AG10803 (cell line): ENCODE measurements at places on chromosomes 3 and 15.

DNA sequence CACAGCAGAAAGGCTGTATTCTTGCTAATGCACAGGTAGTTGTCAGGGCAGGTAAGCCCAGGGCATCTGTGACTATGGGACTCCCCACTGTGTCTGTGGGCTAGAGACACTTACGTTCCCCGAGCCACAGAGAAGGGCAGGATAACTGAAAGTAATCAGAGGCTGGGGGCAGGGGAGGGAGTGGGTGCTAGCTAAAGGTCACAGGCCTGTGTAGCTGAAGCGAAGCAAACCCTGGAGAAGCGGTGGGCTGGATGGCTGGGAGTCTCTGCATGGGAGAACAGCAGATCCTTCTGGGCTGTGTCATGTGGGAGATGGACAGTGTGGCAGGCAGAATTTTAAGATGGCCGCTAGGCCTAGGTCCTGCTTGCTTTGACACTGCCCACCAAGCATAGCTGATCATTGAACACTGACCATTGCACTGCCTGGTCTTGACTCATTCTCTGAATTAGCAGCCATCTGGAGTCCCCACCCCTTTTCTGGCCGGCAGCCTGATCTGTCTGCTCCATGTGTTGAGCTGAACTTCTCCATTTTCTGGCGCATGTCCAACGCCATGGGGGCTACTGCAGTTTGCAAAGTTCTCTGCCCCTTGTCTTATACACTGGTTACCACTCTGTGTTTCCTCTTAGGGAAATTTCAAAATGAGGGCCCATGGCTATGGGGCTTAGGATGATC, 110.0 kb downstream of the DGKG start:
- no peak for DNase-seq

- peak; percentile 93 for DNase-seq
Measured at GRCh38 chr3:126703512-126704493, at the start of gene CHCHD6. Gene CHCHD6 (plus strand): TSS chr3:126704240. CDS start chr3:126704313, 73 bp downstream.

DNA sequence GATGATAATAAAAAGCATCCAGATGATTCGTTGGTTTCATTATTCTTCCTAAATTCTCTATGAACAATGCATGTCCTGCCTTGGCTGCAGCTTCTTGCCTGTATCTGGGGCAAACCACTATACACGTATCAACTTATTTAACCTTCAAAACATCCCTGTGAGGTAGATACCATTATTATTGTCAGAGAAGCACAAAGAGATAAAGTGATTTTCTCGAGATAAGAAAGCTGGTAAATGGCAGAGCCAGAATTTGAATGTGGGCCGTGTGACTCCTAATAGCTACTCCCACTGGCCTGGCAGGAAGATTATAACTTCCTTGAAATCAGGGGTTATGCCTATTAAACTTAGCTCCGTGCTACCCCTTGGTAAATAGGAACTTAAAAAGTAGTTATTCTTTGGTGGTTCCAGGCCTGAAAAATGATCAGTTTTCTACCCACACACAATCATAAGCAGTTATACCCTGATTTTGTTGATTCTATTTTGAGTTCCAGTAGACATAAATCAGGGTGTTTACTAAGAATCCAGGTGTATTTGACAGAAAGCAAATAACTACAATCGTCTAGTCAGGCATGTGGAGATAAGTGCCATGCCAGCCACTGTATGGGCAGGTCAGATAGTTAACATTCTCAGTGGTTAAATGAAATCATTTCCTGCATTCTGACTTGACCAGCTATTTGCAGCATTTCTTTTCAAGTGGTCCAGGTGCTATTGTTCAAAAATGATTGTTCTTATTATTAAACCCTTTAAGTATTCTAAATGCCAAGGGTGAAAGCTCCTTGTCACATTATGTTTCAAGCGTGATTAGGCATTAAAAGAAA, 99.2 kb upstream of the LRRN1 start:
- DNase-seq, result no peak

DNA sequence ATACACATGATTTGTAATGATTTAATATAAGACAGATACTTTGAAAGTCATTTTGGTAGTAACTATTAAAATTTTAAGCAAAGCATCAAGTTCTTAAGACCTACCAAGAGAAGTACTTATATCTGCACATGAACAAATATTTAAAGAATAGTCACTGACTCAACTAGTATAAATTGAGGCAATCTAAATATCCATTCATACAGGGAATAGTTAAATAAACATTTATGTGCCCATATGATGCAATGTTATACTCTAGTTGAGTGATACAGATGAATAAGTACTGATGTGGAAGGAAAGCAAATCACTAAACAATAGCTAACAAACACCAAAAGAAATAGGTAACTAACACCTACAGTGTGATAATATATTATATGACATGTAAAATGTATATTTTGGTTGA, 527.7 kb downstream of the EPHA3 start:
- no peak for DNase-seq

DNA sequence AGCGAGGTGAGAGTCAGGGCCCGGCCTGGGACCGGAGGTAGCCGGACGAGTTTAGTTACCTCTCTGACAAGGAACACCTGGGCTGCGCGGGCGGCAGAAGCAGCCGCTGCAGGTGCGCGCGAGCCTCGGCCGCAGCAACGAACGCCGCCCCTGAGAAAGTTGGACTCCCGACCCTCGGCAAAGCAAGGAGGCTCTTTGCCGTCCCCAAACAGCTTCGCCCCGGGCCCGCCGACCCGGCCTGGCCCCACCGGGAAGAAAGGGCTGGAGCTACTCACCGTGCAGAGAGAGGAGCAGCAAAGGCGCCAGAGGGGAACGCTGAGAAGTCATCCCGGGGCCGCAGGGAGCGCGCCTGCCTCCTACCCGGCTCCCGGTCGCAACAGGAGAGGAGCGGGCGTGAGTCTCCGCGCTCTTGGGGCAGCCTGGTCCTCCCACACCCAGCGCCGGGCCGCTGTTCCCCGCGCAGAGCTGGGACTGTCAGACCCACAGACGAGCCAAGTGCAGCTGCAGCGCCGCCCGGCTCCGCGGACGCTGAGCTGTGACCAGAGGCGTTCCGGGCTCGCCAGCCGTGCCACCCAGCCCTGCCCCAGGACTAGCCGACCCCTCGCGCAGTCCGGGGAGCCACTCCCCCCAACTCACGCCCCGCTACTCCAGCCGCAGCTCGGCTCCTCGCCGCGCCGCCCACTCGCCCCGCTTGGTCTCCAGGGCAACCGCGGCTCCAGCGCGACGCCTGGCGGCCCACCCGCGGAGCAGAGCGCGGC, at the start of gene IGSF11:
Gene IGSF11, minus strand, starts transcription at position 591 of the 758 bp plus-strand sequence. Its CDS starts 264 bp downstream, at position 327.
- DNase-seq, result peak; percentile 26

- no peak for DNase-seq
Measured at GRCh38 chr3:121895121-121895520, 920 bp downstream of the SLC15A2 start.

DNA sequence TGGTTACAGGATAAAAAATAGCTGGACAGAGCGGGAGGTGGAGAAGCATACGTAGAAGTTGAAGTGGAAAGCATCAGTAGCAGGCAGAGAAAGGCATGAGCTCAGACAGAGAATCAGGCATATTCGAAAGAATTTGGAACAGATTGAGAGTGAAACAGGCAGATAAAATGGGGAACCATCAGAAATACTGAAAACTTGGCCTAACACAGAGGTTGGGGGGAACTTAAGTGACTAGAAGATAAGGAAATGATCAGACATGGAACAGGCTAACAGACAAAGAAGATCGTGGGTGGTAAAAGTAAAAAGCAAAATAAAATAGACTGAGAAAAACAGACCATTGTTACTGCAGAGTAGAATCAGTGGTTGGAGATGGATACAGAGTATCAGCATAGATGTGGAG, 32.9 kb downstream of the GTF2E1 start:
- DNase-seq, result no peak

- no peak for DNase-seq
Measured at GRCh38 chr3:36493051-36493450, 112.7 kb downstream of the STAC start.

DNA sequence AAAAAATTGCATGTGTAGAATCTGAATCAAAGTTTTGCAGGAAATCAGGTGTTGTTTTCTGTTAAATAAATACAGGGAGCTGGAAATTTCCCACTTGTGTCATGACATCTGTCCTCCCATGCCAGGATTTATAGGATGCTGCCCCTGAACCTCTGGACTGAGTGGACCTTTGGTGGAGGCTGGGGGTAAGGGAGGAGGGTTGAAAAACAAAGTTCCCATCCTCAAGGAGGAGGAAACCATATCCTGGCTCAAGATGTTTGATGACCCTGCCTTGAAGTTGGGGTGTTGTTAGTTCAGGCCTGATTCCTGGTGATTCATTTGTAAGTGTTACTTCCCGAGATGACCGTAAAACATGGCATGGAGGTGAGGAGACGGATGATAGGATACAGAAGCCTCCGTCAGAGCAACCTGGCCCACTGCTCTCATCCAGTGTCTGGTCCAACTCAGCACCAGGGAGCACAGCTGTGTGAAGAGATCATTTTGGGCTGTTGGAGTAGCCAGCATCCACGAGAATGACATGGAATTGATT, 223.6 kb downstream of the CACNA2D3 start:
- DNase-seq, result no peak

DNA sequence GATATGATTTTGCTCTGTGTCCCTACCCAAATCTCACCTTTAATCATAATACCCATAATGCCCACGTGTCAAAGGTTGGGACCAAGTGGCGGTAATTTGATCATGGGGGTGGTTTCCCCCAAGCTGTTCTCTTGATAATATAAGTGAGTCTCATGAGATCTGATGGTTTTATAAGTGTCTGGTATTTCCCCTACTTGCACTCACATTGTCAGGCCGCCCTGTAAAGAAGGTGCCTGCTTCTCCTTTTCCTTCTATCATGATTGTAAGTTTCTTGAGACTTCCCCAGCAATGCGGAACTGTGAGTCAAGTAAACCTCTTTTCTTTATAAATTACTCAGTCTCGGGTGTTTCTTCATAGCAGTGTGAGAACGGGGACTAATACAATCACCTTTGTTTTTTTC, 279.8 kb downstream of the ARPP21 start:
- DNase-seq, result no peak

GRCh38 chr3:150130404-150131100, 159.9 kb upstream of the PFN2 start:
- DNase-seq, result no peak

DNA sequence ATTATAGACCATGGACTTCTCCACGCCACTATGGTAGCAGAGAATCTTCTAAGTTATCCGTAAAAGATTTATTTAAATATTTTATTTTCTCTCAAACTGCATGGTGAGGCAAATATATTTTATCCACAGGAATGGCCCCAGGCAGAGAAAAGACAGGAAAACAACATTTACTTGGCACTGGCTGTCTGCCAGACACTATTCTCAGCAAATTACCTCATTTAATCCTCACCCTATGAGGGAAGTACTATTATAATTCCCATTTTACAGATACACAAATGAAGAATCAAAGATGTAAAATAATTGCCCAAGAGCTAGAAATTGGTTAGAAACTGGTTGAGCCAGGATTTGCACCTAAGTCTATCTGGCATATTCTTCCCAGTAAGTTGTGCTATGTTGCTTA, 361.4 kb upstream of the IL12A start:
- DNase-seq, result no peak

DNA sequence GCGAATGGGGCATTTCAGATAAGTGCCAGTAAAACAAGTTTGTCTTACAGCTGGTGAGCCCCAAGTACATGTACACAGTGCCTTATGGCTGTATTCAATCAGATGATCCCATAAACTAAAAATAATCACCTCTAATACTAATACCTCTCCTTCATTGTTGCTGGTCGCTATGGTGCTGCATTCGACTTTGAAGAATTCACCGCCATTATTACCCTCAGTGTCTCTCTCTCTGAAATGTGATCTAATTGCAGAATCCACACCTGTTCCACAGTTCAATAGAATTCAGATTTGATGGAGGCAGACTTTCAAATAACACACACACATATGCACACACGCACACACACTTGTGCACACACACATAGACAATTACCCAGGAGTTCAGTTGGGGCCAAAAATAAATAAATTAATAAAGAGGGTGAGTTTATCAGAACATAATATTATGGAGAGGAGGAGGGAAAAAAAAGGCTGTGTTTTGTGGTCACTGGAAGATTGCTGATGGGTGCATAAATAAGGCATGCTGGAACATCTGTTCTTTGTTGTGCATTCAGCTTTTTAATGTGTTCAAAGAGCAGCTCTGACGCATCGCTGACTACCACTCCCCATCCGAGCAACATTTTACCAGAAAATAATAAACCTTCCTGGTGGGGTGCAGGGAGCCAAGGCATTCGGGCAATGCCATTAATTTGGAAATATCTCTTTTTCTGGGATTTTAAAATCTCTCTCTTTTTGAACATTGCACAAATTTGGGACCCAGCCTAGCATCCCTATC, 235.7 kb downstream of the SATB1 start:
- peak; percentile 75 for DNase-seq

- no peak for DNase-seq
Measured at GRCh38 chr15:92596623-92597022, 59.0 kb downstream of the FAM174B start.

DNA sequence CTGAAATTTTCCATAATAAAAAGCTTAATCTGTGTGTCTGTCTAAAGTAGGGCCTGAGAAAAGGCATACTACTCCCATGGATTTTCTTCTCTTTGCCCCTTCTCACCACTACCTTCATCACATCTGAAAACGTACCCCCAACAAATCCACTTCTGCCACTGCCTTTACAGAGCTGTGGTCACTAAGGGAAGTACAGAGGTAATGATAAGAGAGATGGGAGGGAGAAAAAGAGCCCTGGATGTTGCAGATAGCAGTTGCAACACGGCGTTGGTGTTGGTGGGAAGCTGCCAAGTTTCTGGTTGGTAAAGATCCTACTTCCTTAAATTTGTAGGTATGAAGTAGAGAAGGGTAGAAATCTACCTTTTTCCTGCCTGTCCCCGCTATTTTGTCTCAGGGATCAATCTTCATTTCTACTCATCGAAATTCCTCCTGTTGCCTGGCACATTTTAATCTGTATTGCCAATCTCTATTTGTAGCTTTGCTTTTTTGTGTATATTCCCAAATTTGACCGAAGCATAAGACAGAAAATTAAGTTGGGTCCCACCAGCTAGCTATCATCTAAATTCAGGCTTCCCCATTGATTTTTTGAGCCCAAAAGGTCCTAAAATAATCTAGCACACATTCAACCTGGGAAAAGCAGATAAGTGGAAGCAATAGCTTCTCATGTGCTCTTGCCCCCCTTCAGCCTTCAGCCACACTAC, 102.9 kb downstream of the TFDP2 start:
- no peak for DNase-seq

DNA sequence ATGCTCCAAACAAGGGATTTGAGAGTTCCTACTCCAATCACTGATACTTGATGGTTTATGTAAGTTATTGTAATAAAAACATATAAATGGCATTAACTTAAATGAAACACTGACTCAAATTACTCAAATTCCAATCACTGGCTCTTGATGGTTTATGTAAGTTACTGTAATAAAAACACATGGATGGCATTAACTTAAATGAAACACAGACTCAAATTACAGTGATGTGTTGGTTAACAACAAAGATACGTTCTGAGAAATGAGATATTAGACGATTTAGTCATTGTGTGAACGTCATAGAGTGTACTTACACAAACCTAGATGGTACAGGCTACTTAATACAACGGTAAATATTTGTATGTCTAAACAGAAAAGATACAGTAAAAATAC, 6.6 kb downstream of the MOBP start:
- no peak for DNase-seq
